ENCODE measurements at places on chromosomes 3 and 15. TPM values are rescaled to one million over a fixed set of nuclear protein-coding genes. Genes with fewer than 3 reads are reported as not detected.

DNA sequence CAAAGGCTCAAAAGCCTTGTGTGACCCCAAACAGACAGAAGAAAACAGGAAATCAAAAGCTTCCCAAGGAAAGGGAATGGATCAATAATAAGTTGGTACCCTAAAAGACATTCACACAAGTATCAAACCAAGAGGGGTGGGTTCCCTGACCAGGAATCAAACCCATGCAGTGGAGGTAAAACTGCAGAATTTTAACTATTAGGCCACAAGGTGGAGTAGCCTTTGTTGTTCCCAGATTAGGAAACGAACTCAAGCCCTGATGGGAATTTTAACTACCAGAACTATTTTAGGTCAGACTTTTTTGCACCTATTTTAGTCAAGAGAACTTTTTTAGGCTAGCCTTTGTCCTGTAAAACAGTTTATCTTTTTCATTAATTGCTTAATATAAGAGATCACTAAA lies 31.4 kb downstream of the SETMAR start:
- H3K27ac ChIP-seq = no peak overlapping the region
- H3K4me1 ChIP-seq = no peaks in the 10 kb centered on the region
- no peaks in the 10 kb centered on the region for H3K27me3 ChIP-seq

The UBA7 gene
- total RNA-seq = 11.3 TPM

The ISL2 gene
- total RNA-seq = not detected

The MKRN2OS gene
- not detected for total RNA-seq

The TGM4 gene
- not detected for total RNA-seq

Data from right atrium auricular region (tissue), 2 donors.